Tibial nerve (tissue), 4 donors: ENCODE measurements at places on chromosomes 1 and 21. TPM values are rescaled to one million over a fixed set of nuclear protein-coding genes. Genes with fewer than 3 reads are reported as not detected.

GRCh38 chr1:85584264-85584781 lies 3.8 kb downstream of the CCN1 start:
- no peak for DNase-seq

- no peak for DNase-seq
Measured at GRCh38 chr1:10431070-10431730, 967 bp downstream of the CENPS start.

GRCh38 chr1:65812065-65812464 lies 19.4 kb downstream of the PDE4B start:
- peak; percentile 16 for DNase-seq

The CRNN gene
- total RNA-seq, result not detected

DNA sequence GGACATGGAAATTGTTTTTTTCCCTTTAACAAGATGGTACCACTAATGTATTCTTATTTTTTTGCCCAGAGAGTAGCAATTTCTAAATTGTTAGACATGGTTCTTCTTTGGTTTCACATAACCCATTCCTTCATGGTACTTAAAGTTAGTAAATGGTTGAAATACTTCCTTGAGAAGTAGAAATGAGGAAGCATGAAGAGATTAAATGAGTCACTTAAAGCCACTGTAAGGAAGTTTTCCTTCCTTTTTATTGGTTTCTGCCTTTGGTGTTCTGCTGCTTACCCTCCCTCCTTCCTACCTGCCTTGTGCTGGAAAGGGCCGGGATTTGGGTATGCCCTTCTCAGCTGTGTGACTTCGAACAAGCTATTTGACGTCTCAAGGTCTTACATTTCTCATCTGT lies 101.0 kb downstream of the KIF26B start:
- no peak for DNase-seq

The PLEKHO1 gene
- 38.3 TPM for total RNA-seq

DNA sequence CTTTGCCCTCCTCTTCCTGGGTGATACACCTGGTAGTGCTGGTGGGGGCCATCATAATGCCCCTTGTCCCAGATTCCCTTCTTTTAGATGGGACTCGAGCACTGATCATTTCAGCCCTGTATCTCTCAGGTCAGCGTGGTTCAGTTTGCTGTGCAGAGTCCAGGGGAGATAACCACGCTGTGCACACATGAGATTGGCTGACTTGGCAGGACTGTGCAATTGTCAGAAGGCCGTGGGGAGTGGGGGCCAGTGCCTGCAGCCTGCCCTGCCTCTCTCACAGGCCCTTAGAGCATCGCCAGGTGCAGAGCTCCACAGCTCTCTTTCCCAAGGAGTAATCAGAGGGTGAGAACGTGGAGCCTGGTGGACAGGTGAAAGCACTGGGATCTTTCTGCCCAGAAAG lies 15.2 kb downstream of the EPHX1 start:
- DNase-seq, result no peak

- no peak for DNase-seq
Measured at GRCh38 chr1:15885269-15885668, 37.8 kb downstream of the SPEN start.

- no peak for DNase-seq
Measured at GRCh38 chr1:227298512-227299240, 19.6 kb downstream of the CDC42BPA start.

The PRR9 gene
- total RNA-seq, result not detected

The PRDM15 gene
- total RNA-seq, result 13.8 TPM

GRCh38 chr1:10942542-10942912 lies 69.9 kb upstream of the TARDBP start:
- no peak for DNase-seq

- no peak for DNase-seq
Measured at GRCh38 chr1:24426744-24427544, 11.3 kb downstream of the NIPAL3 start.

GRCh38 chr1:94969137-94969536 lies 42.2 kb upstream of the CNN3 start:
- DNase-seq, result no peak

- DNase-seq, result no peak
Measured at GRCh38 chr1:207744000-207744534, 7.8 kb upstream of the CD46 start.

The NGF gene
- 20.4 TPM for total RNA-seq

DNA sequence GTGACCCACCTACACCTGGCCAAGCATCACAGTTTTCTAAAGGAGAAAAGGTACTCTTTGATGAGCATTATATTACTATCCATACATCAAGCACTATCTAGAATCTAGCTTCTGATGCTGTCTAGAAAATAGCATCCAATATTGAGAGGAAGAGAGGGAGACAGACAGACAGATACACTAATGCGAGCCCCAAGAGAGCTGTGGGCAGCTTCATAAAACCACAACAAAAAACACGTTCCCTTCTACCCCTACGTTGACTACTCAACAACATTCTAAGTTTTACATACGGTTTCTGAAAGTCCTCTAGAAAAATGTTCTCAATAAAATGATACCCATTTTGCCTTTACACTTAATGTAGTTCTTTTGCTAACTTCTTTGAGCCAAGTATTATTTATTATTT lies 221.8 kb downstream of the SLC45A1 start:
- no peak for DNase-seq

GRCh38 chr1:167594822-167595221 lies 35.2 kb upstream of the RCSD1 start:
- no peak for DNase-seq

- DNase-seq, result no peak
Measured at GRCh38 chr1:50822035-50822776, 137.9 kb downstream of the FAF1 start.

The CLCA4 gene
- not detected for total RNA-seq

GRCh38 chr1:177611402-177611801 lies 358.5 kb downstream of the SEC16B start:
- DNase-seq, result no peak

- no peak for DNase-seq
Measured at GRCh38 chr1:43942411-43942810, 4.3 kb upstream of the IPO13 start.

- no peak for DNase-seq
Measured at GRCh38 chr1:2412773-2413494, 570 bp upstream of the PEX10 start.

- peak; percentile 74 for DNase-seq
Measured at GRCh38 chr1:47175227-47175934, 14.5 kb downstream of the PDZK1IP1 start.

DNA sequence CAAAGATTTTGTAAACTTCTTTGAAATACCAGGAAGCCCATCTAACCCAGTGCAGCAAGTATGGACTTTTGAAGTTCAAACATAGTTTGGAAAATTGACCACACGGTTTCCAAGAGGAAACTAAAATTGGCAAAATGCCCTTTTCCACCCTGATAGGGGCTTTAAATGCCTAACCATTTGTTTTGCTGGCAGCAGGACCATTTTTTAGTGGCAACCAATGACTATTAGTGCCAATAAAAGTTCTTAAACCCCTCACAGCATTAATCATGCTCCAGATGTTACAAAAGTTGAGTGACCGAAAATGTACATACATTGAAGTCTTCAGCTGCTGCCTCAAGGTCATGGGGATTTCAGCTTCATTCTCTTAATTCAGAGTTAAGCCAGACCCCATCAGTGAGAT lies 46.4 kb upstream of the ENAH start:
- DNase-seq, result no peak

The OR6N1 gene
- total RNA-seq, result not detected

- no peak for DNase-seq
Measured at GRCh38 chr1:207870306-207871031, 40.5 kb downstream of the CD34 start.

DNA sequence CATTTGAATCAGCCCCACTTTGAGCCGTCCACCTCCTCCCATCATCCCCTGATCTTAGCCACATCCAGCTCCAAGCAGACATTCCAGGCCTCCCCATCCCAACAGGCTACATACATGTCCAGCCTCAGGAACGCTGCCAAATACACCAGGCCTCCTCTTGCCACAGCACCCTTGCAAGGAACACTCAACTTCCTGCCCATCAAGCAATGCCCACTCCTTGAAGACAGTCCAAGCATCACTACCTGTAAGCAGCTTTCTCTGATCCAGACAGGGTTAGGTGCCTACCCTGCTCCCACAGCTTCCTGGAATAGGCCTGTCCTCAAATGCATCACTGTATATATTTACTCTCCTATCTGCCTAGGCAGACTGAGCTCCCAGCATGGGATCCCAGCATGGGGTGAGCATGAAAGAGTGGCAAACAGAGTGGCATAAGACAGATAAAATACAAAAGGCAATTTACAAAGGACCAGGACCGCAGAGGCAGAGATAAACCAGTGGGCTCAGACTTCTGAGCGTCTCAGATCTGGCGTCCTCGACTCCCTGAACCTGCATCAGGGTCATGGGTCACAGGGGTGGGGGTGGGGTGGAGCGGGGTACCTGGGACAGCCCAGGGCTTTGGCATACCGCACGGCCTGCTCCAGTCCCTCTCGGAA lies 816 bp downstream of the HYI start:
- DNase-seq, result peak; percentile 42

GRCh38 chr1:3307359-3307758 lies 147.1 kb upstream of the ARHGEF16 start:
- DNase-seq, result no peak

DNA sequence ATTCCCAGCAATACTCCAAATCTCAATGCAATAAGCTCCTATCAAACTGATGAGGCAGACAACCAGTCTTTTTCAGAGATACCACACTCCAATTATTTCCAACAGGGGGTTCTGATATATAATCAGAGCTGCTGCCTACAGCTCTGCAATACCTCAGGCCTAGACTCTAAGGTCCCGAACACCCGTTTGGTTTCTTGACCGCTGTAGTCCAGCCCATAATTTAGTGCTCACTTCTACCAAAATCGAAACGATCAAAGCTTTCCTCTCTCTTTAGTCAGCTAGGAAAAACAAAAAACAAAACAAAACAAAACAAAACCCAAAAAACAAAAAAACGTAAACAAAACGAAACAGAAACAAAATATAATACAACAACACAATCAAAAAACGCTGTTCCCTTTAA lies 453.0 kb downstream of the NEGR1 start:
- DNase-seq, result no peak

DNA sequence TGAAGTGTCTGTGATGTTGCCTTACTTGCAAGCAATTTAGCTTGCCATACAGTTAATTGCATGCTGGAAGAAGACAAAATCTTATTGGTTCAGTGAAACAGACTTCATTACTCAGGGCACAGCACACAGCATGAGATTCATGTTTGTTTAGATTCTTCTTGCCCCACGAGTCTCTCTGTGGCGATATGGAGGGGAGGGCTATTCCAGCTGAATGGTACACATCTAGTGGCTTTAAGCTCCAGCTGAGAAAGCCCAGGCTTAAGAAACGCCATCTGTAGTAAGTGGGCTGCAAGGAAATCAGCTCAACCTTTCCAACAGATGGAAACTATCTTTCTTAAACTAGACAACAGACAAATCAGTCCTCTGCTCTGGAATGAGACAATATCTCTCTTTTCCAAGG lies 1022.0 kb downstream of the NCAM2 start:
- DNase-seq, result no peak

- DNase-seq, result no peak
Measured at GRCh38 chr1:156251527-156251926, 3.7 kb upstream of the PAQR6 start.

The SLC30A2 gene
- not detected for total RNA-seq

DNA sequence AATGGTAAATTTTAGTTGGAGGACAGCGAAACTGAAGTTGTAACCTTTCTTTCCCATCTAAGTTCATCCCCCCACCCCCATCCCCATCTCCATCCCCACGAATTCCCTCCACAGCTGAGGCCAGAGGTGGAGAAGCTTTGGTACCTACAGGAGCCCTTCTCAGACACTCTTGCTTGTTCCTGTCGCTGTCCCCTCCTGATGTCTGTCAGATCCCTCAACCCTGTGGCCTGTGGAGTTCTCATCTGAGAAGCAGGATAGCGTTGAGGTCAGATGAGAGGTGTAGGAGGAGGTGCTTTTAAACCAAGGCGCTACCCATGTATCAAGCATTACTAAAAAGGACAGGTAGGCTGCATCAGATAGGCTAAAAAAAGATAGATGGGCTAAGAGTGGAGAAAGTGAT lies 769 bp downstream of the NTPCR start:
- no peak for DNase-seq

GRCh38 chr1:147600119-147601111 lies 59.1 kb downstream of the BCL9 start:
- DNase-seq, result no peak

The FALEC gene
- total RNA-seq, result not detected

DNA sequence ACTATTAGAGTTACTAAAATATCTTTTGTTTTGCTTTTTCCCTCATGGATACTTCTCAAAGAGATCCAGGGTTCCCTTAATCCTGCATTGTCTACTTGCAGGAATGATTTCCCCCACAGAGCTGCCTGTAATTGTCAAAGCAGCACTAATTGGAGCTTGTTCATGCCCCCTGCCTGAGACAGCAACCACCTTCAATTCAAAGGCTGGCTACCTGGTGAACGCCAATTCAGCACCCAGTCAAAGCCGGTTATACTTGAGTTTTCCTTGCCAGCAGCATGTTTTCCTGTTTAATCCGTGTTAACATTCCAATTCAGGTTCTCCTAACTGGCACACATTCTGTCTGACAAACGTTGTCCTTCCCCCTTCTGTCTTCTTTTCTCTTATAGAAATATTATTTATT lies 382.9 kb downstream of the NTNG1 start:
- DNase-seq, result no peak

- DNase-seq, result no peak
Measured at GRCh38 chr1:97730271-97730670, 190.6 kb downstream of the DPYD start.

DNA sequence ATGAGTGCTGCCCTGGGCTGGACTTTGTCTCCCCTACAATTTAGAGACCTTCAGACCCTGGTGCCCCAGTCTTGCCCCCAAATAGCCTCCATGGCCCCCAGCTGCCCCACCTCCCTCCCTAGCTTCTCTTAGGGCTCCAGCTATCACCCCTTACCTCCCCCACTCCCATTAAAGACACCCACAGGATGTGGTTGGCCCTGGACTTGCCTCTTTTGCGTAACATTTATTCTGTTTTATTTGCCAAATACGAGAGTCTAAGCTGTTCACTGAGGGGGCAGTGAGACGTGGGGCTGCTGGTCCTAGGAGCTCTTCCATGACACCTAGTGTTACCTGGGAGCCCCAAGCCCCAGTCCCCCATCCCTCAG lies 4.5 kb downstream of the ZC3H12A start:
- DNase-seq, result no peak

The IVL gene
- not detected for total RNA-seq

- no peak for DNase-seq
Measured at GRCh38 chr1:170200621-170201397, 55.0 kb downstream of the NTMT2 start.
